ENCODE measurements at places on chromosomes 11 and 22. TPM values are rescaled to one million over a fixed set of nuclear protein-coding genes. Genes with fewer than 3 reads are reported as not detected.

GRCh38 chr22:31179345-31179744, 19.4 kb downstream of the RNF185 start:
- no peak for DNase-seq

GRCh38 chr22:27989758-27990450, 70.8 kb upstream of the PITPNB start:
- no peak for DNase-seq

- DNase-seq, result peak; percentile 23
These were observed 34.4 kb downstream of the HIRA start for GRCh38 chr22:19396934-19397733.

DNA sequence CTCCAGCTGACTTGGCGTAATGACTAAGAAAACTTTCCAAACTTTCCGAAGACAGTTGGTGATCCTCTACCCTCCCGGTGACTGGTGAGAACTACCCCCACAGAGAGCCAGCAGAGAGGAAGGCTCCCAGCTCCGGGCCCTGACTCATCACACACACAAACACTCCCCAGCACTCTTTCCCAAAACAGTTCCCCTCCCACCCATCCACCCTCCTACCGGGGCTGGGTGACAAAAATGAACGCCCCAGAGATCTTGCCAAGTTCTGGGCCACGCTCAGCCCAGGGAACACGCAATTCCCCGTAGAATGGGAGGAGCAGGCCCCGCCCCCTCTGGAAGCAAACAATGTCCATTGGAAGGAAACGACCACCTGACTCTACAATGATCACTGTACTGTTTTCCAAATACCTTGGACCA, 21.3 kb upstream of the JAM3 start:
- peak; percentile 92 for DNase-seq

- no peak for DNase-seq
These were observed 77.9 kb downstream of the KCNQ1OT1 start for GRCh38 chr11:2621894-2622293.

Gene GRIK4
- not detected for total RNA-seq

DNA sequence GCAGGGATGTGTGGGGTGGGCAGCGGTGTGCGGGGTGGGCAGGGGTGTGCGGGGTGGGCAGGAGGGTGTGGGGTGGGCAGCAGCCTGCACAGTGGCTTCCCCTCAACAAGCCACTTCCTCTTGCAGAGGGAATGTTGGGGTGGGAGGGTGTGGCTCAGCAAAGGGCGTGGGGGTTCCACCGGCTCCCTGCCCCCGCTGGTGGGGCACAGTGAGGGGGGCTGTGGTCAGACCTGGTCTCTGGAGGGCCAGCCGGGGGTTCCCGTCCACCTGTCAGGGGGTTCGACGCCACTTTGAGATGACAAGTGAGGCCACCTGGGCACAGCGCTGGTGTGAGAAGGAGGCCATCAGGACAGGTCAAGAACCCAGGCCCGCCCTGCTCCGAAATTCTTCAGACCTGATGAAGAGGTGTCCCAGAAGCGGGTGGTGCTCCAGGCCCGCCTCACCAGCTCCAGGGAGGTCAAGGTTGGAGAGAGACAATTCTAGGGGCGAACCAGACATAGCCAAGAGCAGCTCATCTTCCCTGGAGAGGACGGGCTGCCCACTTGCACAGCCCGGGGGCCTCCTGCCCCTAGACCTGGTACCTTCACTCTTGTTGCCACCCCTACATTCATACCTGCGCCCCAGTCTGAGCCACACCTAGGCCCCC, 1.3 kb downstream of the C11orf21 start:
- DNase-seq, result no peak

DNA sequence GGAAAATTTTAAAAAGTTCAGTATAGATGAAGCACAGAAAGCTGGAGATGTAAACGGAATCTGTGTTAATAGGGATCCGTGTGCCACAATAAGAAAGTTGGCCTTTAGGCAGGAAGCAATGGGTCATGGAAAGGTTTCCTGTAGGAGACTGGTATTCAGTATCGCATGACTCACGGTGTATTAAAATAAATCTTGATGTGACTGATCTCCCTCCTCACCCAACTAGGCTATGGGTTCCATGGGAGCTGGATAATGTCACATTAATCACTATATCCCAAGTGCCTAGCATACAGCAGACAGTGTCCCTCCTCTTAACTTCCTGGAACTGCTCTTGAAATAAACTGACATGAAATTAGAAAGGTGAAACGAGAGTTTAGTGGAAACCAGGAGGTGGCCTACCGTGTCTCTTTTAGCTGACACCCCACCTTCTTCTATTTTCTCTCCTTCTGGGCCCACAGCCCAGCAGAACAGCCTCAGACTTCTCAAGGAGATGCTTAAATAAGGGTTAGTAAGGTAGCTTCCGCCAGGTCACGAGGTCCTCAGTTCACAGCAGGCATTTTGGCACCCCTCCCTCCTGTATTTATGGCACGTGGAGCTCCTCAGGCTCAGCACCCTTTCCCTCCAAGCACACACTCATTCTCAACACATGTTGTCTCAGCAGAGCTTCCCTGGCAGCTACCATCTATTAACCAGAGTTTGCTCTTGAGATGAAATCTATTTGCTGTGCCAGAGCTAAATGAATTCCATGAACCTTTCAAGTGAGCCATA, 118.8 kb downstream of the NXPE2 start:
- DNase-seq, result no peak

Gene APLNR
- total RNA-seq, result 17.8 TPM

DNA sequence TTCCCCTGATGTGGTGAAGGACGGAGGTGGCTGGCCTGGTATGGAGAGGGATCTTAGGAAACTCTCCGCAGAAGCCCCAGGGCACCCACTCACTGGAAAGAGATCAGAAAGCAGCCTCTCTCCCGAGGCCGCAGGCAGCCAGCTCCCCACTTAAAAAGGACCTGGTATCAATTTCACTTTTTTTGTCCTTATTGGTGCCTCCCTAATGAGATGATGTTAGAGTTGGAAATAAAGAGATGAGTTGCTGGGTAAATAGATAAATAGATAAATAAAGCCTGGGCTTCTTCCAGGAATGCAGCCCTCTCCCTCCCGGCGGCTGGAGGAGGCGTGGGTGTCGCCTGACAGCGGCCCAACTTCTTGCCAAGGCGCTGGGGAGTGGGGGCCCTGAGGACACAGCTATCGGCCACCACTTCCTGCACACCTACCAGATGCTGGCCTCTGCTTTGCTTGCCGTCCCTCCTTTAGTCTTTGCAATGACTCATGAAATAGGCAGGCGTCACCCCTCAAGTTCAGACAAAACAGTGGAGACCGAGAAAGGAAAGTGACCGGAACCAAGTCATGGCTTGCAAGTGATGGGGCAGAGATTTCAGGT, 42.9 kb downstream of the LINC01488 start:
- no peak for DNase-seq

DNA sequence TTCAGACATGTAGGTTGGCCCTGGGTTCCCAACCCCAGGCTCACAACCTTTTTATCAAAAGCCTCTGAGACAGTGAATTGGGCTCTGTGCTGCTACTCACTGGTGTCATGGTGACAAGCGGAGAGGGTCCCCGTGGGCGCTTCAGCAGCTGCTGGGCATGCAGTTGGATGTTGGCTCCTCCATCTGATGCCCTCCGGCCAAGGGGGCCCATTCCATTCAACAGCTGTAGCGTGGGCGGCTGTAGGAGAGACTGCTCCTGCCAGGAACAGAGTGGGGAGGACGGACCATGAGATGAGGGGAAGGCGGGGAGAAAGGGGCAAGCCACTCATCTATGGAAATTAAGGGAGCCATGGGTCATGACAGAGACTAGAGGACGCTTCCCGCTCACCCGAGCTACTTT, 36.0 kb upstream of the APOA1 start:
- DNase-seq, result no peak

- no peak for DNase-seq
These were observed 1.6 kb upstream of the ELFN2 start for GRCh38 chr22:37428649-37429586.

Data from aorta (tissue), 5 donors.